Activated effector memory CD4-positive, alpha-beta T cell treated with Interleukin-2 at 50 U/mL for 16 hours (primary cell): ENCODE measurements at places on chromosomes 11 and 22.

DNA sequence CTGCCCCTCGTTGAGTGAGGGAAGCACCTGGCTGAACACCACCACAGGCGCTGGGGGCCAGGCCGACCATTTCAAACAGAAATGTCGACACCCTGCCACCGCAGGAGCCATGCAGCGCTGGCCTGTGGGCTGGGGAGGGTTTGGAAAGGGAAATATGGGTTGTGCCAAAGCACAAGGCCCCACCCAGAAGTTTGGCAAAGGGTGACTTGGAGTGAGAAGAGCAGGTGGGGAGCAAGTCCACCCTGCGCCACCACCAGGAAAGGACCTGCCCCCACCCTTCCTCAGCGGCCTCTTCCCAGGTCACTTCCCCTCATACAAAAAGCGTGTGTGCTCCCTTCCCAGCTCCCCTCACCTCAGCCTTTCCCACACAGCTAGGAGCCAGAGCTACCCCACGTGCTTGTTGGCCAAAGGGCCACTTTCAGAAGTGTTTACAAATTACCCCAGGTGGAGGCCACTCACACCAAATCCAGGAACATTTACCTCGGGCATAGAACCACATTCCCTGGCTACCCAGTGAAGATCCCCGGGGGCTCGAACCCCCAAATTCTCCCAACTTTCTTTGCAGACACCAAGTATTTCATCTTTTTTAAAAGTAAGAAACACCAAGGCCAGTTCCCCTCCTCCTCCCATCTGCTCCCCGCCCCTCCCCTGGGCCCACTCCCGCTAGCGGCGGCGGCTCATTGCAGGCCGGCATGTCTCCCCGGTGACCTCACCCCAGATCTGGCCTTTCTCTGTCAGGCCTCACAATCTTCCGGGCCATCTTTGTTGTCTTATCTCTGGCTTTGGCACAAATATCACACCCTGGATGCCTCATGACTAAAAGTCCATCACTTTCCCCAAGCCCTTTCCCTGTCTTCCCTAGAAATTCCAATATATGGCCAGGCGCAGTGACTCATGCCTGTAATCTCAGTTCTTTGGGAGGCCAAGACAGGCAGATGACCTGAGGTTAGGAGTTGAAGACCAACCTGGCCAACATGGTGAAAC lies 20.5 kb upstream of the SCGB1A1 start:
- no peak for DNase-seq

- no peak for DNase-seq
Observed at GRCh38 chr22:31119026-31119717, 3.6 kb upstream of the INPP5J start.

DNA sequence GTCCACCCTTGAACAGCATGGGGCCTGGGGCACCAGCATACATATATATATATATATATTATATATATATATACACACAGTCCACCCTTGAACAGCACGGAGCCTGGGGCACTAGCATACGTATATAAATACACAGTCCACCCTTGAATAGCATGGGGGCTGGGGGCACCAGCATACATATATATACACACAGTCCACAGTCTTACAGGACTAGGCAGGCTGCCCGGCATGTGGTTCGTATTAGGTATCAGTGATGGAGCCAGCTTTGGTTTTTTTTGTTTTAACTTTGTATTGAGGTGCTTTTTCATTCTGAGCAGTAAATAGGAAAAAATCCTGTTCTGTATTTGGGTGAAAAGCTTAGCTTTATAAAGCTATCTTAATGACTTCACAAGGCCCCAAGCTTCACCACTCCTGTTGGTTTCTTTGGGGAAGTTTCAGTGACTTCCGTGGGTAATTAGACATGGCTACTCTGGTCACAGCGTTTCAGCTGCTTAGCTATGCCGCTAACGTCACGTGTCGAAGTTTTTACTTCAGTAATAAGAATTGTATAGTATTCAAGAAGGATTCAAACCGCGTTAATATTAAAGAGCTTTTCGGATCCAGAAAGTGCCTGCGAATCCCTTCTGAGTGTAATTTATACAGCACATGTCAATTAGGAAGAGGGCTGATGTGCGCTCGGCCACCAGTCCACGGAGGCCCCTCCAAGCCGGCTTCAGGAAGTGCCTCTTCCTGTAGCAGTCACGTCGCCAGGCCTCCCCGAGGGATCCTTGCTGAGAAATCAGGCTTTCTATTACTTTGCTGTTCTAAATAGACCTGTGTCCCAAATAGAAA lies 179.7 kb downstream of the TBC1D22A start:
- DNase-seq, result no peak

DNA sequence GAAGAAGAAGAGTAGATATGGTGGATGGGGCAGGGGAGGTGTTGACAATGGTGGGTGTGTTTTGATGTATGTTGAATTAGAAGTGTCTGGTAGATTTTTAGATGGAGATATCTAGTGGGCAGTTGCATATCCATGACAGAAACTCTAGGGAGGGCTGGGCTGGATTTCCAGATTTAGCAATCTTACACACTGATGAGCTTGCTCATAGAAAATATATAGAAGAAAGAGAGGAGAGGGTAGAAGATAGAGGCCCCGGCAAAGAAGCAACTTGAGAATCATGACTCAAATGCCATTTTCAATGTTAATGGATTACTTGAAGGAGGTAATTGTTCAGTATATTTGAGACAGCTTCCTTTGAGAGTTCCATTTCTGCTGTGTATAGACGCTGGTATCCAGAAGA lies 8.2 kb downstream of the REXO2 start:
- DNase-seq, result no peak

DNA sequence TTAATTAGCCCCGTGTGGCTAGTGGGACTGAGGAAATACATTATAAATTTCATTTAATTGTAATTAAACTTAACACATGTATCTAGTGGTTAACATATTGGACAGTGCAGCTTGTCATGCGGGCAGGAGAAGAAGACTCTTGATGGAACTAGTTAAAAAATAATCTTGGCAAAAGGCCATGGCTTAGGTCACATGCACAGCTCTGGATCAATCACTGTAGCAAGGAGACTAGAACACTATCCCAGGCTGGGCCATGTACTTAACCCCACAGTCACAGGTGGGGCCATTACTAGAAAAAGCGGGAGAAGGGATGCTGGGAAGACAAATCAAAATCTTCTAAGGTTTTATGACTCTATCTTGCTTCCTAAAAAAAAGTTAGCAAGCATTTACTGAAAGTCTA lies 8.7 kb upstream of the HEPACAM start:
- no peak for DNase-seq

GRCh38 chr11:112453601-112454577 lies 193.2 kb upstream of the PLET1 start:
- DNase-seq, result no peak

GRCh38 chr11:11284481-11284880 lies 68.6 kb downstream of the CSNK2A3 start:
- no peak for DNase-seq

DNA sequence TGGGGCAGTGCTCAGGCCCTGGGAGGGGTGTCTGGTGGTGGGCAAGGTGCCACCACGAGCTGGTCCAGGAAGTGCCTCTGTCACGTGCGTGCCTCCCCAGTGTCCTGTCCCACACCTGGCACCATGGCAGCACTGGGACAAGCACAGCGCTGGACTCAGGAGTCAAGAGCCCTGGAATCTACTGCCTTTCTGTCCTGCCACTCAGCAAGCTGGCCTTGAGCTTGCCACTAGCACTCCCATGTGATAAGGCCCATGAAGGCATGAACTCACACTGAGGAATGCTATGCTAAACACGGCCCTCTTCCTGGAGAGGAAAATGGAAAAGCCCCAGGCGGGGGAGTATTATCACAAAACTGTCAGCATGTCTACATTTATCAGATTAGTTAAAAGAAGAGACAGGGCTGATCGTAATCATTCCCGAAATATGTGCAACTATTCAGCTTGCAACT lies 50.7 kb upstream of the SLC35C1 start:
- DNase-seq, result no peak

- DNase-seq, result no peak
Observed at GRCh38 chr11:113075586-113076095, 114.4 kb downstream of the NCAM1 start.

- DNase-seq, result no peak
Observed at GRCh38 chr11:20060647-20061205, 99.5 kb downstream of the DBX1 start.
